Stimulated activated CD4-positive, alpha-beta T cell treated with anti-CD3 and anti-CD28 coated beads, Interleukin-15, amount 100 ng/mL, for 24 hours (primary cell): ENCODE measurements at places on chromosomes 2 and 18.

DNA sequence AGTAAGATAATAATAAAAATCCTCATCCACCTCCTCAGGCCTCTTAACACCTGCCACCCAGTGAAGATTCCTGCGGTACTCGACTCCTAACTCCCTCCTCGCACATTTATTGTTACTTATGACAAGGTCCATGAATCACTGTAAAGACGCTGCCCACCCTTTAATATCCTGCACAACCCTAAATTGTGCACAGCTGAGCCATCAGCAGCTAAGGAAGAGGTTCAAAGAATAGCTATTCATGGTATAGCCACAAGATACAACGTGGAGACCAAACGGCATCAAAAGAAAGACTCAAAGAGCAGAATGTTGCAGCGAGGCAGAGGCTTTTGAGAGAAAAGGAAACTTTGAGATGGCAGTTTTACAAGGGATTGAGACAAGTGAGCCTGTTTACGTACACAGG lies 266.3 kb downstream of the SATB2 start:
- no peak for DNase-seq

GRCh38 chr2:28327581-28327955 lies 65.1 kb upstream of the FOSL2 start:
- DNase-seq: no peak

GRCh38 chr2:220300806-220301205 lies 673.4 kb downstream of the SLC4A3 start:
- DNase-seq: no peak

DNA sequence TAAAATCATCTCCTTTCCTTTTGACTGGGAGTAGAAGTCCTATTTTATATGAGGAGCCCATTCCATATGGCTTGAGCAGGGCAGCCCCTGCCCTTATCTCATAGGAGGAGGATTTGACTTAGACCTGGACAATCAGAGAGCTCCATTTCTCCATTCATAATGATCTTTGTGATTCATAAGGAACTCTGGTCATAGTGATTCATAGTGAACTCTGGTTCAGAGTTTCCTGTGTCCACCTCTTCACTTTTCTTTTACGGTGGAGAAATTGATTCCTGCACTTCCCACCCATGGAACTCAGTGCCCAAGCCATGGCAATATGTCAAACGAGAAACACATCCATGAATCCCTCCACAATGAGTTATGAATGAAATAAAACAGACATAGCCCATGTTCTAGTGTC lies 12.8 kb upstream of the MYO3B start:
- DNase-seq: no peak

DNA sequence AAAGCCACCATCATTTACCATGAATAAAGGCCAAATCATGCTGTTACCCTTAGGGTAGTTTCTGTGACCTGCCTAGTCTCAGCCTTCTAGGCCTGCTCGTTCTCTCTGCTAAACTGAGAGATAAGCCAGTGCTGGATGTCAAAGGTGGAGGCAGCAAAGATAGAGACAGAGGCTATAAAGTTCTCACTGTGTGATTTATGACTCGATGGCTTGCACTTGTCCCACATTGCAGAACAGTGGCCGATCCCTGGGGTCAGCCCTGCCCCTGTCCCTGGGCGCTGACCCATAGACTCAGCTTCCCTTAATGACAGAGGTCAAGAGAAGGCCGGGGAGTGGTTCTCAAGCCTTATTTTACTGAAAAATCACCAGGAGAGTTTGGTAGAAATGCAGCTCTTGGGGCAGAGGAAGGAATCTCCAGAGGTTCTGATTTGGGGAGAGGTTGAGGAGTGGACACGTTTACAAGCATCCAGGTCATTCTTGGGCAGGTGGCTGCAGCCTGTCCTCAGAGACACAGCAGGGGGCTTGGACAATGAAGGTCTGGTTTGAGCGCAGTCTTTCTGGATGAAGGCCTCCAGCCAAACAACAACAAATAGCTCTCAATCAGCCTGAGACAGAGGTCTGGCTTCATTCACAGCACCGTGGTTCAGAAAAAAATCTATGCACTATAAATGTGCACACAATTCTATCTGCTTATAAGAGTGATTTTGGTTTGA lies 143.5 kb downstream of the ACKR3 start:
- no peak for DNase-seq

DNA sequence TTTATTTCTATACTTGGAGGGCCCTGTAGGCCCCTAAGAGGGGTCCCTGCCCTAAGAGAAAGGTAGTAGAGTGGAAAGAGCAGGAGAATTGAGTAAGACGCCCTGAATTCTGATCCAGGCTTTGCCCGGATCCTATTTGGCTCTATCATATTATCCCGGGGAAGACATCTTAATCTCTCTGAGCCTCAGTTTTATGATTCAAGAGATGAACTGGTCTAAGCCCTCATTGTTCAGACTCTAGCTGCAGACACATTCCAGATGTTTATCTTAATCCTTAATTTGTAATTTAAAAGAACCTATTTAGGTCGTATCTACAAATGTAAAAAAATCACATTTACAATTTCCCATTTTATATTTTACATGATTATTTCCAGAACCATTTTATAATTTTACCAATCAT lies 220.1 kb downstream of the AGPS start:
- DNase-seq: no peak

DNA sequence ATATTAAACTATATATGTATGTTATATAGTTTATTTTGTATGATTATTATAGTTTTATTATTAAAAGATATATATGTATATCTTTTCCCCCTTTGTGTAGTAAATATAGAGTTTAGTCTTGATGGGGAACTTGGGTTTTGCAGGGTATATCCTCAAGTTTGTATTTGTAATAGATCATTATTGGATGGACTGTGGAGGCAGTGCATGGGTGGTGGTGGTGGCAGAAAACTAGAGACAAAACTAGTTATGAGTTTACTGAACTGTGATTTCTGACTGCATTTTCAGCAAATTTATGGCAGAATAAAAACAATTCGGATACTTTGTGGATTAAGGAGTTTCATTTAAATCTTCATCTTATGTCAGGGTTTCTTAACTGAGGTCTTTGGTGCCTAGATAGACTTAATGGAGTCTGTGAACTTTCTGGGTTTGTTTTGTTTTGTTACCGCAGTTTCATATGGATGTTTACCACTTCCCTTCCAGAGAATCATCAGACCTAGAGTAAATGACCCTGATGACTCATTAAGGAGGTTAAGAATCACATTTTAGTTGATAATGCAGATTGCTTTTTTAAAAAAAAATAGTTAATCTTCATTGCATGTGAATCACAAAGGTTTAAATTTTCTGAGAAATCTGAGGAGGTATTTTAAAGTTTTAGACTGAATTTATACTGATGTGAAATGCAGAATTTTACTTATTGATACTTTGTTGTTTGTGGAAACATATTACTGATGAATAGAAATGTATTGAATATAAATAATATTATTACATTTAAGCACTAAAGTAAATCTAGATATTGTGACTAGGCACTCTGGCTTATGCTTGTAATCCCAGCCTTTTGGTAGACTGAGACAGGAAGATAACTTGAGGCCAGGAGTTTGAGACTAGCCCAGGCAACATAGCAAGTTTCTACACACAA lies 14.5 kb downstream of the EPC2 start:
- no peak for DNase-seq

GRCh38 chr18:74331404-74331803 lies 15.8 kb downstream of the C18orf63 start:
- DNase-seq: no peak

- DNase-seq: no peak
Measured at GRCh38 chr2:179765666-179766065, 95.7 kb downstream of the ZNF385B start.

GRCh38 chr2:30511122-30512083 lies 64.4 kb downstream of the LCLAT1 start:
- no peak for DNase-seq
